Suppressor macrophage (primary cell): ENCODE measurements at places on chromosomes 7 and 10.

- DNase-seq, result peak; percentile 78
These were observed 997 bp downstream of the WDR37 start for GRCh38 chr10:1057106-1057657.

DNA sequence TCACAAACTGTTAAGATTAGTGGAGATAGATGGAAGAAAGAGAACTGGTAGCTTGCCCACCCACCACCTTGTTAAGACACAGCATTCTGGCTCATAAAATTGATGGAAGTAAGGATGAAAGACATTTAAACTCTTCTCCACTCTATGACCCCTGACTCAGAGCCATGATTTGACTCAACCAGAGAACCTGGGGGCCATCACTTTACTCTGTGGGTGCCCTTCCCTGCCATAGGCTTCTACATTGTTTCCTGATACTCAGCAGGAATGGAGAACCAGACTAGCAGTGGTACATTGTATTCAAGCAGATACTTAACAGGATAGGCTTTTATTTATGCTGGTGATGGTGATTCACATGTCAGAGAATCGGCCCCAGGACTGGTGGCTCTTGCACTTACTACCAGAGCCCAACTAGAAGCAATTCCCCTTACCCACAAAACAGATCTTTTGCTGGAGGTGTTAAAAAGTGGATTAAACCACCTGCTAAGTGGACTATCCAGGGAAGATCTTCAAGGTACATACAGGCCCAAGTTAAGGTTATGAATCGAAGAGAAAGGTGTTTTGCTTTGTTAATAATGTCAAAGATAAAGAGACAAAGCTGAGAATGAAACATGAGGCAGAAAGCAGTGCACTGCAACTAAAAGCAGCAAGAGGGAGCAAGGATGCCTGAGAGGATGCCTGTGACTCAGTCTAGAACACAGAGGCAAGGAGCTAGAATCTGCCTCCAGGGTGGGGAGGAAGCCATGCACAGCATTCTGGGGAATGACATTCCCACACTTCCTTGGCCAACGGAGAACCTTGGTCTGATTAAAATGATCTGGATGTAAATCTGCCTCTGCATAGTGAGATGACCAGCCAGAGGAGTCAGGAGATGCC, 36.0 kb upstream of the GLI3 start:
- DNase-seq, result no peak

- DNase-seq, result no peak
These were observed 322.3 kb upstream of the PODXL start for GRCh38 chr7:131878777-131879176.

DNA sequence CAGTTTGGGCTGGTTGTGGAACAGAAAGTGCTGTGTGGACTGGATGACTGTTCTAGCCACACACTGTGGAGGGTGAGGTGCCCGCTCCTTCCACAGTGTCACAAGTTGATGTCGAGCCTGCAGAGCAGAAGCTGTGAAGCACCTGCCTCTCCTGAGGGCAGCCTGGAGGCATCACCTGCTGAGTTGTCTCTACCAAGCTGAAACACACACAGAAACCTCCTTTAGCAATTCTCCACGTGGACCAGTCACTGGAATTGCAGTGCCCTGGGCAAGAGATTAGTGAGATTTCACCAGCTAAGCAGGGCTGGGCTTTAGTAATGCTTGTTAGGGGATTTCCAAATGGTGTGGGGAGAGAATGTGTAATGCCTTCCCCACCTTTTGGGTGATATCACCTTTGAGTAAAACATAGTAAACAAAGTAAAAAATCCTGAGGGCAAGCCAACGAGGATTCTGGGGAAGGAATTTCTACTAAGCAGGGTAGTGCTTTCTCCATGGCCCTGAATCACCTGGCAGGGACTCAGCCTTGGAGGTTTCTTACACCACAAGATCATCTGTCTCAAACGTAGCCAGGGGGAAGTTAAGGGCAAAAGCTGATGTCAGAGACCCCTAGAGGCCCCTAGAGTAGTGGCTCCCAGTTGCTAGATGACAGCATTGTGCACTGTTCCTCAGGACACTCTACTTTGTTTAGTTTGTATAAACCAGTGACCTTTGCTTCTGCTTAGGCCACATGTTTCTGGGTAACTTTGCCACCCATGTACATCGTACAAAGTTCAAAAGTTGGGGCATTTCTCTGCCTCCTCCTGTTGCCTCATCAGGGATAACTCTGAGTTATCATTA, 233.1 kb upstream of the IGFBP3 start:
- DNase-seq, result no peak

- peak; percentile 95 for DNase-seq
These were observed 114.5 kb downstream of the HIP1 start for GRCh38 chr7:75624134-75624832.

- peak; percentile 12 for DNase-seq
These were observed 99.2 kb downstream of the GRK5 start for GRCh38 chr10:119306514-119306951.

- DNase-seq, result no peak
These were observed 189.6 kb downstream of the AUTS2 start for GRCh38 chr7:69787736-69788431.

DNA sequence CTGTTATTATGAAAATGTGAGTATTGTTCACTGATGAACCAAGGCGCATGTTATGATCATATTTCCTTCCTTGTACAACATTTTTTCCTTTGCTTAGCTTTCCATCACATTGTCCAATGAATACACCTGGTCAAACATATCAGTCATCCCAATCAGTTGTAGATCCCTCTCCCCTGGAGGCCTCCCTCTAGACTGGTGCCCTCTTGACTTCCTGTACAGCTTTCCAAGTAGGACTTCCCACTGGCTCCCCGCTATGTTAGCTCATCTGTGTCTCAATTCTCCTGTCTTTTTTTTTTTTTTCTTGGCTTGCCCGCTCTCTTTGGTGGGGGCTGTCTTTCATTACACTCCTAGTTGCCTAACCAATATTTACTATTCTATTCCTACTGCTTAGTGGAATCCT, 214.2 kb upstream of the NPY start:
- DNase-seq, result no peak

DNA sequence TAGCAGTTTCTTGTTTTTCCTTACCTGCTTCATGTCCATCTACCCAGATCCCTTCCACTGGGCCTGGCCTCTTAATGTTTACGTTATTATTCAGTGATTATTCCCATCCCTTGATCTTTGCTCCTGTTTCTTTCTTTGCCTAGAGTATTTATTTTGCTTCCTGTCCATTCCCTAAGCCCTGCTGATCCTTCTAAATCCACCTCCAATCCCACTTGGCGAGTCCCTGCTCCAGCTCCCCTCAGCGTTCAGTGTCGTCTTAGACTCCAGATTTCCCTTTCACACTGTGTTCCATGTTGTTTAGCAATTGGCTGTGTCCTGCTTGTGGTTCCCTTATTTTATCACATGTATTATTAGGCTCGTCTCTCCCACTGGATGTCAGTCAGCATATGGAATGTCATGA, 7.3 kb downstream of the PPP2R2D start:
- no peak for DNase-seq

DNA sequence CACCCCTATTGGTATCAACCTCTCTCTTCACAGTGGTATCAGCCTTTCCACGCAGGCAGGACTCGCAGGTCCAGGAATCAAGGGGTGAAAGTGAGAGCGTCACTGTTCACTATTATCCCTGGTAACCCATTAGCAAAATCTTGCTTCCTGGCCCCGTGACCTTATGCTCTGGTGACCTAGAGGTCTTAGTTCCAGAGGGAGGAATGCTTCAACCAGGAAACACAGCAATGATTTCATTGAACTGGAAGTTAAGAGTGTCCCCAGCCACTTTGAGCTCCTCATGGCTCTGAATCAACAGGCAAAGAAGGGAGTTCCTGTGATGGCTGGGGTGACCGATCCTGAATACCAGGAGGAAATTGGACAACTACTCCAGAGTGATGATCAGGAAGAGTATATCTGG, 90.6 kb downstream of the CUL2 start:
- no peak for DNase-seq

DNA sequence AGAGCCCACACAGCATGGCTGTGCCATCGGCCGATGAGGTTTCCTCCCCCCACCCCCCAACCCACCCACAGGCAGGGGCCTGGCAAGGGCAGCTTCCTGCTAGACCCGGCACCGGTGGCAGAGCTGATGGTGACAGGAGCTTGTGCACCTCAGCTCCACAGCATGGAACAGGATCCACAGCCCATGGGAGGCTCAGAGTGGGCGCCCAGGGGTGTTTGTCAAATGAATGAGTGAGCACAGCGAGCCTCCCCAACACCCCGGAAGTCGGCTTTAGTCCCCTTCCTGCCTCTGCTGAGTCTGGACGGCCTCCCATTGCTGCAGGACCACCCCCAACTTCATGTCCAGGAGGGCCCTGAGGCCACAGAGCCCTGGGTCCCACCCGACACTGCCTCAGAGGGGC, 68.9 kb downstream of the PDGFA start:
- DNase-seq, result no peak

DNA sequence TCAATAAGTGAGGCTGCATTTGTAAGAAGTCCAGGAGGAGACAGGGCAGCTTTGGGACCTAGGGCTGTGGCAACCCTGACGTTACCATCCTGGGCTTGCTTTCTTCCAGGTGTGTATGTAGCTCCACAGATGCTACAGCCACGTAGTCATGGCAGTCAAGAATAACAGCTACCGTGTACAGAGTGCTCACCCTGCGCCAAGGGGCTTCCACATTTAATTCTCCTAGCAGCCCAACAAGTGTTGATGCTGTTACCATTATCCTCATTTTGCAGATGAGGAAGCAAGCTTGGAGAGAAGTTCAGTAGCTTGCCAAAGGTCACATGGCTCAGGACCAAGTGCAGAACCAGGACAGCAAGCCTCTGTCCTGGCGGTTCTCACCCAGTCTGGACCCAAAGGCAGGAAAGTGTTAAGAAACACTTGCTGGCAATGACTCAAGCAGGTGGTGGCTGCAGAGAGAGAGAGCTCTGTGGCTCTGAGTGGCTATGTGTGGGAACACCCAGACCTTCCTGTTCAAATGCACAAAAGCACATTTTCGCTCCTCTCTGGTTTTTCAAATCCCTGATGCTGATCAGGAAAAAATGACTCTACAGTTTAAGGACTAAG, 89.8 kb downstream of the CREM start:
- DNase-seq, result peak; percentile 83

DNA sequence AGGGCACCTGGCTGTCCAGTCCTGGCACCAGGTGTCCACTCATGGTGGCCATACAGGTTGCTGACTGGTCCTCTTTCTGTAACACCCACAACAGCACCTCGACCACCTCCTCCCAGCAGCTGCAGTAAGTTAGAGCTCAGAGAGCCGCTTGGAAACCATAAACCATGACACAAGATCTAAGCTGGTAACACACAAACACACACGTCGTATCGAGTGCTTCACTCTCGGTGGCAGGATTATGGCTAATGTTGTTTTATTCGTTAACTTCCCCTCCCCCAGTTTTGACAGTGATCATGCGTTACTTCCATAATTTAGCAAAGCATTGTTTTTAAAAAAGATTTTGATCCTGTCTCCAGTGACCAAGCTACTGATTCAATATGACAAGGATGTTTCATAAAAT, 59.7 kb downstream of the CAMK2B start:
- no peak for DNase-seq

GRCh38 chr10:43961523-43962345, 313.1 kb upstream of the ZNF32 start:
- peak; percentile 79 for DNase-seq

DNA sequence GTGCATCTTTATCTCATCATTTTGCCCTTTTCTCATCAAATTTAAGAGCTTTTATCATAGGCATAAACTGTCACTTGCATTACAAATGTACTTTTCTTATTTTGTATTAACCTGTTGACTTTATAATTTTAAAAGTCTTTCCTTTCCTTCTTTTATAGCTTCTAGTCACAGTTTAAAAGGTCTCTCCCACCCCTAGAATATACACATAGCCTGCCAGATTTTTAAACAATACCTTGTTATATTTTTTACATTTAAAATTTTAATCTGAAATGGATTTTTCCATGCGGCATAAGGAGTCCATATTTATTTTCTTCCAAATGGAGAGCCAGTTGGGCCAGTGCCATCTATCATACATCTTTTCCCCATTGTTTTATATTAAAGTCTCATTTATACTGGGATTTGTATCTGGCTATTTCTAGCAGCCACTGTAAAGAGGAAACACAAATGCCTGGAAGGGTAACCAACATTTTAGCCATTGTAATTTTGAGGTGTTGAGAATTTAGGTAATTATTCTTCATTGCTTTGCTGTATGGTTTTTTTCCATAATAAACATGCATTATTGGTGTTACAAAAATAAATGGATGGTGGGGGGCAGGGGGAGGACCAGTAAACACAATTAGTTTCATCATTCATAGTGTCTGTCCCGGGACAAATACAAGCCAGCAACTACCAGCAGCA, 92.8 kb downstream of the CCDC71L start:
- DNase-seq, result no peak

GRCh38 chr7:11236680-11237079, 263.0 kb downstream of the PHF14 start:
- DNase-seq, result no peak

DNA sequence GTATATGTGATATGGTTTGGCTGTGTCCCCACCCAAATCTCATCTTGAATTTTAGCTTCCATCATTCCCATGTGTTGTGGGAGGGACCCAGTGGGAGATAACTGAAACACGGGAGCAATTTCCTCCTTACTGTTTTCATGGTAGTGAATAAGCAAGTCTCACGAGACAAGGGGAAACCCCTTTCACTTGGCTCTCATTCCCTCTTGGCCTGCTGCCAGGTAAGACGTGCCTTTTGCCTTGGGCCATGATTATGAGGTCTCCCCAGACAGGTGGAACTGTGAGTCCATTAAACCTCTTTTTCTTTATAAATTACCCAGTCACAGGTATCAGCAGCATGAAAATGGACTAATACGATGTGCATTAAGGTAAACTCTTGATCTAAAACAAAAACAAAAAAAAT, 357.1 kb upstream of the AOAH start:
- peak; percentile 39 for DNase-seq

GRCh38 chr10:79063661-79064492, 4.9 kb upstream of the ZMIZ1 start:
- DNase-seq, result no peak

GRCh38 chr7:15686957-15687545, 568 bp upstream of the MEOX2 start:
- DNase-seq, result no peak

DNA sequence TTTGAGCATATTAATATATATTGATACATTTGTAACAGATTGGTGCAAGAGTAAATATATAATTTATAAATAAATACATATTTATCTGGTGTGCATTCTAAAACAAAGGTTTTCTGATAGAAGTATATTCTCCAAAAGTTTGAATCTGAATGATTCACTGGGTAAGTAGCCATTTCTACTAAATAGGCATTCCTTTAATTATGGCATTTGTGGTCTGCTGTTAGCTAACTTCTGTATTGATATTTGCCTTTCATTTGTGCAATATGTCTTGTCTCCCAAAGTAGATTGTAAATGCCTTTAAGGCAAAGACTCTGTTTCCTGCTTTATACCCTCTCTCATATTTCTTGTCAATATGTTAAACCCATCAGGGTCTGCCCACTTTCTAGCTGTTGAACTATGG, 11.1 kb upstream of the ARID5B start:
- no peak for DNase-seq

GRCh38 chr7:5041047-5041446, 4.6 kb upstream of the RBAK start:
- DNase-seq, result no peak

DNA sequence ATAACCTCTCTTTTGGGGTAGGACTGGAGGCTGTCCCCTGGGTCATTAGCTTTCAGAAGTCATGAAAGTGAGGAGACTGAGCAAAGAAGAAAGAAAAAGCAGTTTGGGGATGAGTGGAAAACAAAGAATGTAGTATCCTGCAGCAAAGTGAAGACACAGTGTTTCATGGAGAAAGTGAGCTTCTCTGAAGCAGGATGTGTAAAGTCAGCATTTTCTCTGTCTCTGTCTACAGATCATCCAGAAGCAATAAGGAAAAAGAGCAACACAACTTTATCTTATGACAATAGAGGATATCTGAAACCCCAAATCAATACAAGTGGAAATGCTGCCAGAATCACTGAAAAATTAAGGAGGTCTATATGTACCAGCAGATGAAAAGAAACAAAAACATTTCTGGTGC, 28.4 kb upstream of the ZNF248 start:
- no peak for DNase-seq
